Amniotic stem cell (primary cell): ENCODE measurements at places on chromosomes 11 and 22.

GRCh38 chr11:43818220-43818619, 62.4 kb upstream of the ALKBH3 start:
- DNase-seq: peak; percentile 48

DNA sequence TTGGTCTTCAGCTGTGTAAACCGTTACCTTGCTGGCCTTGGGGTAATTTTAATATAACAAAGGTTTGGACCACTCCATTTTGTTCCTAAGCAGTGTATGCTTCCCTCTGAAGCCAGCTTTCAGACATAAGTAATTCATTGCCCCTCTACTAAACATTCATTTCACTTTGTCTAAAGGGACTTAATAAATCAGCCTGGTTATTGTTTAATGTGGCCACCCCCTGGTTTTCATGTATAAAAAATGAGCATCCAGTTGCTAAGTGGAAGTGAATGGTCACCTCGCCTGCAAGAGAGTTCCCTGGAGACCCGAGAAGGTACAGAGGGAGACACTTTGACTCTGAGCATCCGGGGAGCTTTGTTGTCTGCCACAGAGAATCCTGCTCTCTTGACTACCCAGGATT, 3.9 kb downstream of the ABTB2 start:
- DNase-seq: no peak

- no peak for DNase-seq
Measured at GRCh38 chr11:133215596-133216230, 316.6 kb downstream of the OPCML start.

- DNase-seq: no peak
Measured at GRCh38 chr11:28592141-28592540, 484.0 kb downstream of the METTL15 start.

DNA sequence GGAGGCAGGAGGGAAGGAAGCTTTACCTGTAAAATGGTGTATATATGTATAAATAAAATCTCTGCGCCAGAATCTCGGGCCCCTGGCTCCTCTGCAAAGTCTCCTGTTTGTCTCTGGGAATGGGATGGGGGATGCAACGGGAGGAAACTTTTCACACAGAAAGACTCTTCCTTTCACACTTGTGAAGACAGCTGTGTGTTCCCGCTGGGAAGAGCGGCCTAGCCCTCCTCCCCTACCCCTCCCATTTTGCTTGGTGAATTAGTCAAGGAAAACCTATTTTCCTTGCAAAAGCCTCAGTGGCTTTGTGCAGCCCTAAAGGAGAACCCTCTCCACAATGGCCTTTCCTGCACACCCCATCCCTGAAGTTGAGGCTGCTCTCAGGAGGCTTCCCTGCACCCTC, 9.4 kb upstream of the IGF2 start:
- DNase-seq: no peak

GRCh38 chr11:68343761-68344256, 31.4 kb downstream of the LRP5 start:
- DNase-seq: no peak

DNA sequence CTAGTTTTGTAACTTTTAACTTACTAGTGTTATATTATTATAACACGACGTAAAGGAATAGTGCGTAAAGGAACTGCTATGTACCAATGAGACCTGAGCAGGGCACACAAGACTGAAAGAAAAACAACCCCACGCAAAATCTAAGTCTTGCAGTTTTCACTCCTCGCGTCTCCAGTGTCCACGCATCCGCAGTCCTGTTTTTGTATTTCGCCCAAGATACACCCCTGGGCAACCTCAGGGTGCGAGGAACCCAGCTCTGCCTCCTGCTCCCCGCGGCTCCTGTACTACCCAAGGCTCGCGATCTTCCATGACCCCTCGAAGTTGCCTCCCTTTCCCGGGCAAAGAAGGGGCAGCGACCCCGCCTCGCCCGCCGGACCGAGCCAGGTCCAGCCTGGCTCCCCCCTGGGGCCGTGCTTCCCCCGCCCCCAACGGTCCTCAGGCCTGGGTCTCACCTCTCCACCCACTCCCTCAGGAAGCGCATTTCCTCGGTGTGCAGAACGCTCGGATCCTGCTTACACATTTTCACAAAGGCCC, 393 bp downstream of the ST13 start:
- DNase-seq: no peak

- no peak for DNase-seq
Measured at GRCh38 chr11:3138178-3139085, 26.7 kb downstream of the OSBPL5 start.

- DNase-seq: no peak
Measured at GRCh38 chr11:110085255-110085838, 7.8 kb upstream of the ZC3H12C start.
